ENCODE measurements at places on chromosomes 16 and 17. TPM values are rescaled to one million over a fixed set of nuclear protein-coding genes. Genes with fewer than 3 reads are reported as not detected.

Gene GCGR
- 0.05 TPM for total RNA-seq

Gene RCVRN
- total RNA-seq = under 0.01 TPM

Gene CCL13
- total RNA-seq = 22.0 TPM

Gene CFAP52
- 0.76 TPM for total RNA-seq

Gene NECAB2
- 0.19 TPM for total RNA-seq
